ENCODE measurements at places on chromosomes 5 and 9.
A peak's percentile ranks its signal among the peaks of the same experiment; 100 is the strongest.

GRCh38 chr5:95701074-95701473 is 18.3 kb upstream of the SPATA9 start:
- DNase-seq, result no peak

GRCh38 chr5:156402387-156402921 is 75.5 kb downstream of the SGCD start:
- DNase-seq, result no peak

GRCh38 chr9:70256123-70256551 is 2.6 kb upstream of the SMC5 start:
- peak; percentile 21 for DNase-seq

GRCh38 chr9:137034039-137034708 is 2.3 kb upstream of the FUT7 start:
- no peak for DNase-seq

GRCh38 chr5:86894056-86894455 is 276.3 kb downstream of the COX7C start:
- DNase-seq, result no peak

GRCh38 chr5:96247097-96247701 is 185.8 kb downstream of the PCSK1 start:
- no peak for DNase-seq
